Activated CD4-positive, CD25-positive, alpha-beta regulatory T cell treated with anti-CD3 and anti-CD28 coated beads, Interleukin-2, amount 50 U/mL, for 72 hours (primary cell): ENCODE measurements at places on chromosomes 7 and 10.

DNA sequence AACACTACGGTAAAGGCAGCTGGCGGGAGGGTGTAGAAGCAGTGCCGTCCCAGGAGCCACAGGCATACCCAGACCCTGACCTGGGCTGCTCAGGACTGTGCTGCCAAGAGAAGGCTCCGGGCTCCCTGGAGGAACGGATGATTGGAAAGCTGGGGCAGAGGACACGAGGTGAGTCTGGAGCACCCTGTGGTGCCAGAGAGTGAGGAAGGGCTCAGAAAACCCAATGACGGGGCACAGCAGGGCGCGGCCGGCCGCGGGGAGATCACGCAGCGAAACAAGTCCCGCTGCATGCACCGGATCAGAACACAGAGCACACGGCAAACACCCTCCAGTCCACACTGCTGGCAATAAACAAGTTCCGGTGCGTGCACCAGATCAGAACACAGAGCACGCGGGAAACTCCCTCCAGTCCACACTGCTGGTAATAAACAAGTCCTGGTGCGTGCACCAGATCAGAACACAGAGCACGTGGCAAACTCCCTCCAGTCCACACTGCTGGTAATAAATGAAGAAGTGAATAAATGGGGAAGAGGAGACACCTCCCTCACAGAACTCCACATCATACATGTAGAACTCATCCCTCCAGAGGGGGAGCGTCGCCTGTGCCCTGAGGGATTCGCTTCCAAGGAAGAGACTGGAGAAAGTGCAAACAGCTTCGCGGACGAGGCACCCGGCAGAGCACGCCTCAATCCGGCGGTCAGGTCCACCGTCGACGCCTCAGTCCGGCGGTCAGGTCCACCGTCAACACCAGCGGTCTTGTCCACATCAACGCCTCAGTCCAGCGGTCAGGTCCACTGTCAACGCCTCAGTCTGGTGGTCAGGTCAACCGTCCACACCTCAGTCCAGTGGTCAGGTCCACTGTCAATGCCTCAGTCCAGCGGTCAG, 265.0 kb downstream of the MAD1L1 start:
- no peak for DNase-seq

DNA sequence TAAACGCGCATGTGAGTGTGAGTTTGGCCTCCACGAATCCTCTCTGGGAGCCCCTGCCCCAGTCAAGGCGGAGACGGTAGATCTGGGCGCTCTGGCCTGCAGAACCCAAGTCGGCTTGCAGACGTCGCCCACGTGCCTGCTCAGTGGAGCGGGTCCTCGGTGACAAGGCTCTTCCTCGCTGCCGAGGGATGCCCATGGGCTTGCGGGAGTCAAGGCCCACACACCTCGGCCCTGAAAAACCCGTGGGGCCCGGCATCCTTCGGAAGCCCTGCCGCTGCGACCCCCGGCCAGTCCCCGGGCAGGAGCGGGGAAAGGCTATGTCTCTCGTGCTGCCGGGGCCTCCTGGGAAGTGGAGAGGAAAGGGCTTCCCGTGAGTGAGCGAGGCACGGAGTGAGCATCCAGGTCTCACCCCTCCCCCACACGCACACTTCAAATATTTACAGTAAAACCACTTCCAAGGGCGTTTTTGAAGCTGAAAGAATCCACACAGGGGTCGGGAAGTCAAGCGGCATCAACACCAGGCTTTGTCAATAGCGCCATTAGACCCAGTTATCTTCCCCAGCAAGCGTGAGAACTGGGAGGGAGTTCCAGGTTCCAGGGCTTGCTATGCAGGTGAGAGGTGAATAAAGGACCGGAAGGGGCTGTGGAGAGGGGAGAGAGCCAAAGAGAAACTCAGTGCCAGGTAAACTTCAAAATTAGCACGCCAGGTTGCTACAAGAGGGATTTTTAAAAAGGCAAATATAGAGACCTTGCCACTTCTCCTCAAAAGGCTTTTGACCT, 1.1 kb upstream of the MNX1 start:
- no peak for DNase-seq

DNA sequence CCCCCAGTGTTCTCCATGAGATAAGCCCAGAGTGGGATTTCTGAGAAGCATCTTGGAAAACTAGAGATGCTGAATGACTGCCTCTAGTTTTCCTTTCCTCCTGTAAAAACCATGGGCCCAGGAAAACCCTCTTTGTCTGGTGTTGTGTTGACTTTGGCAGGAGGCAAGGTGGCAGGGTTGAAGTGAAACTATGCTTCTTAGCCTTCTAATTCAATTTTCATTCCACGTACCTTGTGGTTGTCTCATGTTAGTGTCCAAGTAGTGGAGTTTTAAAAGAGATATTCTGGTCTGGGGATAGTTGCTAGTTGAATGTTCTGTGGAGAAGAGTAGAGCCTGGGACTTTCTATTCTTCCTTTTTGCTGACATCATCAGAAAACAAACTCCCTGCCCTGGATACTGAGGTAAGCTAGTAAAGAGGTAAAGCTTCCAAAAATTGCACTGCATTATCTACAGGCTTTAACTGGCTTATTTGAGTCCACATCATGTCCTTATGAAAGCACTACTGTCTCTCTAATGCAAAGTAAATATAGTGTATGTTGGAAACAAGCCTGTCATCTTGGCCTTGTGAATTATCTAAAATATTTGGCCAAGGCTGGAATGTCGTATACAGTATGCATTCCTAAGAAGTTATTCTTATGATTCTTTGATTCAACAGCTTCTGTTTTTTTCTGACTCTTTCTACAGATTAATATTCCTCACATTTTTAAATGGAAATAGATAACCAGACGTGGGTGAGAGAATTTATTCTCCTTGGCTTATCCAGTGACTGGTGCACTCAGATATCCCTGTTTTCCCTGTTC, at the start of gene OR2F2:
OR2F2 (plus strand) TSS at position 708 of the 800 bp plus-strand sequence; CDS start at position 708, 0 bp downstream.
- DNase-seq = no peak

GRCh38 chr10:96688789-96689188, 31.5 kb downstream of the PIK3AP1 start:
- DNase-seq = no peak

DNA sequence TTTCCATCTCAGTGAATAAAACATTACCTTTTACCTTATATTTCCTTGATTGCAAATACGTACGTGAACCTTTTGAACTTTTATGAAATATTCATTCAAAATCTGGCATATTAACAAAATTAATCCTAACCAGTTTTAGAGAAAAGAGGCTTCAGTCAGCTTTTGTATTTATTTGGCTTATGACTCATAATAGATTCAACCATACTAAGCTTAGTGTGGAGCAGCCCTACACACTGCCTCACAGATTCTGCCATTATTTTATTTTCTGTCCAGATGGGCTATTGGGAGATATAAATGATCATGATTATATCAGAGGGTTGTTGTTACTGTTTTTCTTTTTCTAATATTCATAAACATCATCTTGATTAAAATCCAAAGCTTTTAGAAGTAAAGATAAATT, 325.5 kb downstream of the GPR37 start:
- DNase-seq = no peak
